ENCODE measurements at places on chromosomes 3 and 15. TPM values are rescaled to one million over a fixed set of nuclear protein-coding genes. Genes with fewer than 3 reads are reported as not detected.

APOD gene
- not detected for total RNA-seq

CKMT1A gene
- total RNA-seq: 1.5 TPM

SENP8 gene
- total RNA-seq: 1.9 TPM

GUCA1C gene
- not detected for total RNA-seq
